ENCODE measurements at places on chromosomes 13 and 19.

DNA sequence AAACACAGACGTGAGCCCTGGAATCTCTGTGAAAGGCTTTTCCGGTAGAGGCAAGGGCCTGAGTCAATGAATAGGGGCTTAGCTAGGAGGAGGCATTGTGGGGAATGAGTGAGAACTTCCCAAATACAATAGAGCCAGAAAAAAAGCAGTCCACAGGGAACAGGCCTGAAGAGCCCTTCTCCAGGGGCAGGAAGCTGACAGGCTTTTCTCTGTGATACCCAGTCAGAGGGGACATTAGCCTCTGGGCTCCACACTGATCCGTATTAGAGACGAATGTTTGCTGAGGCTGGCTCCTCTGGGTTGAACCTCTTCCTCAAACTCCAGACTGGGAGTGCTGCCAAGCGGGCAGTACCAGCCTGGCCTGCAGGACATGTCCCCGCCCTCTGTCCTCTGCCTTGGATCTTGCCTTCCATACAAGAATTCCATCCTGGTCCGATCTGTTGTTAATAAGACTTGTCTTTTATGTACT, 2.3 kb downstream of the DHRS12 start:
- no peak for DNase-seq

GRCh38 chr19:23377276-23377675, 18.0 kb downstream of the ZNF91 start:
- DNase-seq = no peak

DNA sequence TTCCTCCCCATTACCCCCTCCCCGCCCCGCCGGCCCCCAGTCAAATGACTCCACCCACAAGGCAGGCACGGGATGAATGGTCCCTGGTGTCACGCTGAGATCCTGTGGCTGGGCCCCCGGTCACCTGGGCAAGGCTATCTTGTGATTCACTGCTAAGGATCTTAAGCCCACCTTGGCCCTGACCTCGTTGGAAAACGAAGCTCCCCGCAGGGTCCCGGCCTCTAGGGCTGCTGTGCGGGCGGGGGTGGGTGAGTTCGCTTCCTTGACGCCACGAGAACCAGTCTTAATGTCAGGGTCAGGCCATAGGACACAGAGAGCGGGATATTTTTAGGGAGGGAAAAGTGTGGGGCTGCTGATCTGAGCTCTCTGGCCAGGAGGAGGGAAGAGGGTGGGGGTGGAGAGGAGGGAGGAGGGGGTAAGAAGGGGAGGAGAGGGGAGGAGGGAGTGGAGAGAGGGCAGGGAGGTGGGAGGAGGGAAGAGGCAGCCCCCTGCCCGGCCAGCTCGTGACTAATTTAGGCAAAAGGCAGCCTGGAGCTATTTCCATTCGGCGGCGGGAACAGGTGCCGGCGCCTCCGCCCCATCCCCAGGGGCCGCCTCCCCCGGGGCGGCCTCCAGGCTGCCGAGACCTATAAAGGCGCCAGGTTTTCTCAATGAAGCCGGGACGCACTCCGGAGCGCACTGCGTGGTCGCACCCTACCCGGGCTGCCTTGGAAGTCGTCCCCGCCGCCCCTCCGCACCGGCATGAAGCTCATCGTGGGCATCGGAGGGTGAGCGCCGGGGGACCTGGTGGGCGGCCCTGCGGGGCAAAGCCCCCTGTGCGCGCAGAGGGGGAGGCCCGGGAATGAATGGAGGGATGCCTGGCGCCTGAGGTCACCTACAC, at the start of gene NMRK2:
Gene NMRK2, plus strand, starts transcription at position 139 of the 880 bp plus-strand sequence. Its CDS starts 603 bp downstream, at position 742.
- DNase-seq = no peak

DNA sequence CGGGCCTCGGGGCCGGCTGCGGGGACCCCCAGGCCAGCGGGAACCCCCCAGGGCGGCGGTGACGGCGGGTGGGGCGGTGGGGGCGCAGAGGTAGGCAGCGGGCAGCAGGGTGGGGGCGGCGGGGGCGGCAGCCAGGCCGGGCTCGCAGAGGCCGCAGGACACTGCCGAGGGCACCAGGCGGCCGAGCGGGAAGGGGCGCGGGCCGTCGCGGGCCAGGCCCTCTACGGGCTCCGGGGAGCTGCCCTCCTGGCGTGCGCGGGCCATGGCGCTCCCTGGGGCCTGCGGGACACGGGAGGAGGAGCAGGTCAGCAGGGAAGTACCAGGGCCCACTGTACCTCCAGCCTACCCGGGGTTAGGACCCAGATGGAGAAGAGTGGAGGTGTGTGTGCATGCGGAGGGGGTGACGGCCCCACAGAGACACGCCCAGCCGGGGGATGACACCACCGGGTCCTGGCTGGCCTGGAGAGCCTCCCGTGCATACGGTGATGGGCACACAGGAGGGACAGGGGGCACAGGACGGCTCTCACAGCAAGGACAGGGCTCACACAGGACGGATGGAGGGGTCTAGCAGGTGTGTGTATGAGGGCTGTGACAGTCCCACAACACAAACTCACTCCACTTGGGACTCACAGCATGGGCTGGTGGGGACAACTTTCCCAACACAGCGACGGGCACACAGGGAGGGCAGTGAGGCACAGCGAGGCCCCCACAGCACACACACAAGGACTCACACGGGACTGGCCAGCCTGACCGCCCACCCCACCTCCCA, 2.6 kb downstream of the BBC3 start:
- DNase-seq = no peak

- DNase-seq = no peak
Observed at GRCh38 chr13:43431841-43432240, 354.9 kb downstream of the ENOX1 start.

GRCh38 chr19:50461066-50461875, 15.0 kb upstream of the EMC10 start:
- peak; percentile 68 for DNase-seq

GRCh38 chr19:30225676-30226463, 146.3 kb upstream of the ZNF536 start:
- peak; percentile 6 for DNase-seq

DNA sequence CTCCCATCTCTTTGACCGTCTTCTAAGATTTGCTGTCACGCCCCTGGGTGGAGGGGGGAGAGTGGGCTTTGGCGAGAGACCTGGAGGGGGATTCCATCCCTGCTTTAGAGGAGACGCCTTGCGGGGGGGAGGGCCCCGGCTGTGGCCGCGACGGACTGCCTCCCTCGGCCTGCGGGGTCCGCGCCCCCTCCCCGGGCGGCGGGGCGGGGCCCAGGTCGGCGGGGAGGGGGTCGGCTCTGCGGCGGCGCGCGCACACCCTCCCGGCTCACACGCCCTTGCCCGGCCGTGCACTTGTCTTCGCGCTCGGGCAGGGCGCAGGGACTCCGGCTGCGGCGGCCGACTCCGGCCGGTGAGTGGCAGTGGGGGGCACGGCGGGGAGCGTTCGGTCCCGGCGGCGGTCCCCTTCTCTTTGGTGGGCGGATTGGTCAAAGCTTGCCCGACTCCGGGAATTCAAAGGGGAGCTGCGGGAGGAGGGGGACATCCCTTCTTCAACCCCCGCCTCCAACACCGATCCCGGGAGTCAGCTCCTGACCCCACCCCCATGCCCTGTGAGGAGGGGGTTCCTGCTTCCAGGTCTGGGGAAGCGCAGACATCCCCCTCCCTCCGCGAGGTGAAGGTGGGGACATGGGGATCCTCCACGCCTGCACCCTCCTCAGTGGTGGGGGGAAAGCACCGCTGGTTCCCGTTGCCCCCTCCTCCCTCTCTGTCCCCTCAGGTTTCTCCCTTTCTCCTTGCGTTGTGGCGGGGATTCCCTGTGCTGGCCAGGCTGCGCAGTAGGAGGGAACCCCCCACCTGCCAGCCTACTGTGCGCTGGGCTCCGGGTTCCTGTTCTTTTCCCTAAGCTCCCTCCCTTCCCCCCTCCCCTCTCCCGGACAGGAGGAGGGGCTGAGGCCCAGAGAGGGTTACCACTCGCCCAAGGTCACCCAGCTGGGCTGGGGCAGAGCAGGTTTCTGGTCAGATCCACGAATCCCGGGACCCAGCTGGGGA, 14.6 kb upstream of the KCNN1 start:
- DNase-seq = no peak

DNA sequence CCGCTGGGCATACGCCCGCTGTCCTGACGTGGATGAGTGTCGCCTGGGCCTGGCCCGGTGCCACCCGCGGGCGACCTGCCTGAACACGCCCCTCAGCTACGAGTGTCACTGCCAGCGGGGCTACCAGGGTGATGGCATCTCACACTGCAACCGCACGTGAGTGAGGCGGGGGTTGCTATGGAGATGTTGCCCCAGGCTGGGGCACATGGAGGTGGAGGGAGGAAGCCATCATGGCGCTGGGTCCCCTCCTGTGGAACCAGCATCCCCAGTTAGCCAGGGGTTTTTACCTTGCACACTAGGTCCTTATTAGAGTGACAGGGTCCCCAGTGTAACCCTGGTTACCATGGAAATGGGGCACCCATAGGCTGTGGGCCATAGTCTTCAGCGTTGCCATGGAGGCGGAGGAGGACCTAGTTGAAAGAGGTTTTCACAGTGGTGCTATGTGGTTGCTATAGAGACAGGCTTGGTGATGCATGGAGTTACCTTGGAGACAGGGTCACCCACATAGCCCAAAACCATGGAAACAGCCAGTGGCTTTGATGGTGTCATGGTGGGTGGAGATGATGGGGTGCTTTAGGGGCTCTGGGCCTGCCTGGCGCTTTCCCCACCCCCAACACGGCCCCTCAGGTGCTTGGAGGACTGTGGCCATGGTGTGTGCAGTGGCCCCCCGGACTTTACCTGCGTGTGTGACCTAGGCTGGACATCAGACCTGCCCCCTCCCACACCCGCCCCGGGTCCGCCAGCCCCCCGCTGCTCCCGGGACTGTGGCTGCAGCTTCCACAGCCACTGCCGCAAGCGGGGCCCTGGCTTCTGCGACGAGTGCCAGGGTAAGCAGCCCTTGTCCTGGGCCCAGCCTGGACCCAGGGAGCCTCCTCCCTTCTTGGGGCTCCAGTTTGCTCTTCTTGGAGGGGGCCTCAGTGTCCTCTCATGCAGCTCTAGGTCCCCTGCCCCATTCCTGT, 27.1 kb downstream of the MEGF8 start:
- DNase-seq = peak; percentile 65

- peak; percentile 87 for DNase-seq
Observed at GRCh38 chr19:10644260-10645007, 9.7 kb upstream of the ILF3 start.

DNA sequence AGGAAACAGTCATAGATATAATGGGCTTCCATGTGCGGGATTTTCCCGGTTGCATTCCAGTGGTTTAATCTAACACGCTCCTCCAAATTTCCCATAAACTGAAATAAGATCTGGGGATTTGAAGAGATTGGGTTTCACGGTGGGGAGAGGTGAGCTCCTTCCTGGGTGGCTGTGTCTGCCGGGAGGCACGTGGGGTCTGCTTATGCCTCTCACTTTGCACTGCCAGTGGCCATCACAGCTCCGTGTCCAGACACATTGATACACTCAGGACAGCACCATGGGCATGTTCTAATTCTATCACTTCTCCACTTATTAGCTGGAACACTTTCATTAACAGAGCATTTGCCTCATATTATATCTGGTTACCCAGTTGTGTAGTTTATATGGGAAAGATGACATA, 73.4 kb downstream of the SOX1 start:
- no peak for DNase-seq

- DNase-seq = no peak
Observed at GRCh38 chr13:45332036-45332830, 8.8 kb downstream of the TPT1 start.

DNA sequence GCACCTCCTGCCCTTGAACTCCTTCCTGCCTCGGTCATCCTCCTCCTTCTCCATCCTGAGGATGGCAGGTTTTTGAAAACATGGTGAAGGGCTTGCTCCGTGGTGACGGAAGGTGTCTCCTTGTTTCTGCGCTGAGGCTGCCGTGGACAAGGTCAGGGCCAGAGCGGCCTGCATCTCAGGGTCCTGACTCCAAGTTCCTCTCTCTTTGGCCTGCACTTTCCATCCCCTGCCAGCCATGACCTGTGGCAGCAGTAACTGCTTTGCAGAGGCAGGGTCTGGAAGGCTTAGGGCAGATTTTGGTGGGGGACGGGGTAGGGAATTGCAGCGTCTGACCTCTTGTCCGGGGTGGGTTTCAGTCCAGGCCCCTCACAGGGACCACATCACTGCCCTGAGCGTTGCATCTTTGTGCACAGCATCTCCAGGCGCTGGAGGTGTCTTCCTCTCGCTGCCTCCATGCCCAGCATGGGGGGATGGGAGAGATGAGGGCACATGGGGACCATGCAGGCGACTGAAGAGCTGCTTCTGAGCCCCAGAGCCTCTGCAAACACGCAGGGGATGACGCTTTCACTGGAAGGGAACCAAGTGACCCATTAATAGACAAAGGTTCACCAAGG, 216.8 kb downstream of the TEX29 start:
- DNase-seq = no peak

GRCh38 chr19:36121486-36122124, 6.3 kb downstream of the TBCB start:
- no peak for DNase-seq

- DNase-seq = no peak
Observed at GRCh38 chr19:47633517-47633916, 24.6 kb downstream of the BICRA start.

DNA sequence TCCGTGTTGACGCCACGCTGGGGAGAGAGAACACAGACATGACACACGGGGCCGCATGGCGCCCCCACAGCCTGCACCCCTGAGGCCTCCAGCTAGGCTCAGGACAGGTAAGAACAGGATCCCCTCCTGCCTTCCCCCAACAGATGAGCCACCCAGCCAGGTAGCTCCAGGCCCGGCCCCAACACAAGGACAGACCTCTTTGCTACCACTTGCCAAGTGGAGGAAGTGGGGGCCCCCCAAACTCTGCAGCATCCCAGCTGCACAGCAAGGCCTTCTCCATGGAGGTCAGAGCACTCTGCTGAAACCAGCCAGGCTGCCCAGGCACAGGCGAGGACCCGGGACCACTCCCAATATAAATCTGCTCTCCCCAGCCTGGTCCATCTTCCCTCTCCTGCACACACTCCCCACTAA, 31.5 kb downstream of the PEPD start:
- DNase-seq = no peak

DNA sequence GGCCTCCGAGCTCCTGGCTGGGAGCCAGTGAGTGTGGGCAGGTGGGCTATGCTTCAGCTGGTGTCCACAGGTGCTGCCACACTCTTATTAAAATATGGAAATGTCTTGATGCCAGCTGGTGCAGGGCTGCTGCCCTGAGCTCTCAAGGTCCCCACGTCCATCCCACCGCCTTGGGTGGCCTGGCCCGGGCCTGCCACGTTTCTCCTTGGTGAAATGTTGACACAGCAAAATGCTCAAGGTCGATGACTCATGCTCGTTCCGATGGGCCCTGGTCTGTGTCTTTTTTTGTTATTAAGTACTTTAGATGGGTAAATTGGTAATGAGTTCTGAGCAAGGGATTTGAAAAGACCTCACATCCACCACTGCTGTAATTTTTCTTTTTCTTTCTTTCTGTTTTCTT, 524.7 kb downstream of the MYO16 start:
- no peak for DNase-seq

All from neural crest cell (in vitro differentiated cells).